ENCODE measurements at places on chromosomes 5 and 9.
A peak's percentile ranks its signal among the peaks of the same experiment; 100 is the strongest.

DNA sequence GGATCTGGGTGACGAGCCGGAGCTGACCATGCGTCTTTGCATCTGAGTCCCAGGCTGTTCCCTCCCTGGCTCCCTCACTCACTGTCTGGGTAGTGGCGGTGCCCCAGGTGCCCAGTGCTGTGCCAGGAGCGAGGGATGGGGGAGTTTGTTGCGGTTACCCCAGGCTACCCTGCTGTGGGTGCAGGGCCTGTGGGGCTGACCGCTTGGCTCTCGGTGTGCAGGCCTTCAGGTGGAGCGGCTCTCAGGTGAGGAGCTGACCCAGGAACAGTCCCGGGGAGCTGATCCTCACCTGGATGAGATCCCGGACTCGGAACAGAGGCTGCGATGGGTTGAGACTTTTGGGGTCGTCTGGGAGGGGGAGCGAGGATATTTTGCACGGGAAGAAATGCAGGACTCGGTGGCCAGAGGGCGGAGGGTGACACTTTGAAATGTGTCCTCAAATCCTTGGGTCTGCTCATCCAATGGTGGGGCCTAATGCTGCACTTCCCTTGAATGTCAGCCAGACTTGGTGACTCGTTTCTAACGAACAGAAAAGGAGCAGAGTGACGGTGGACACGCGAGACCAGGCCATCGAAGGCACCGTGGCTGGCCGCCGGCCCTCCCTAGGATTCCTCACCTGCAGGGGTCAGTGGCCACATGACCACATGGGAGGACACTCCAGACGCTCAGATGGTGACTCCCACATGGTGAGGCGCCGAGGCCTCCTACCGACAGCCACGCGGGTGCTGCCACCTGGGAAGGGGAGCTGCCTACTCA is 104.3 kb upstream of the RAPGEF1 start:
- no peak for DNase-seq

GRCh38 chr9:116605060-116605459 is 82.0 kb upstream of the TRIM32 start:
- no peak for DNase-seq

GRCh38 chr9:4349816-4350418 is 50.0 kb upstream of the GLIS3 start:
- no peak for DNase-seq

GRCh38 chr9:105329719-105330062 is 85.2 kb downstream of the SLC44A1 start:
- no peak for DNase-seq

DNA sequence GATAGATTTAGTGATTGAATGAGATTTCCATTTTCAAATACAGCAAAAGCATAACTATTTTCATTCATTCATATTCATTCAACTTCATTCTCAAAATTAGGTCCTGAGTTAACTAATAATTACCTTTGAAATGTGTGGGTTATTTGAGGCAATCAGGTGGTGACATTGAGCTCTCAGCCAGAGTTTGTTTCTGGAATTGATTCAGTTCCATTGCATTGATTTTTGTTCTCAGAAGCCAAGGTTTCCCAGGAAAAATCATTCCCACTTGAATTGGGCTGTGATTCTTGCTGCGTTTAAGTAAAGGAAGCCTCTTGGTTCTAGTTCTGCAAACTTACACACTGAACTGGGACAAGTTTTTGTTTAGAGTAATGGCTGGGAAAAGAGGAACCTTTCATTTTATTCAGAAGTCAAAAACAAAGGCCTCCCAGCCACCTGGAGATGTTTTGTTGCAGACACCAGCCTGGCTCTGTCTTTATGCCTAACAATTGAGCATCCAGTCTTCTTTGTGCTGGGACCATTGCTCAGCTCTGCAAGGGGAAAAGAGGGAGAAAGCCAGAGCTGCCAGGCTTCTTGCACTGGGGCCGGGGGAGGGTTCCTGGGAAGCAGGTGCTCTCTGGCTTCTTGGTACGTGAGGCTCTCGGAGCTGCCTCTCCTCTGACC is 198.6 kb downstream of the TRIO start:
- DNase-seq, result no peak

DNA sequence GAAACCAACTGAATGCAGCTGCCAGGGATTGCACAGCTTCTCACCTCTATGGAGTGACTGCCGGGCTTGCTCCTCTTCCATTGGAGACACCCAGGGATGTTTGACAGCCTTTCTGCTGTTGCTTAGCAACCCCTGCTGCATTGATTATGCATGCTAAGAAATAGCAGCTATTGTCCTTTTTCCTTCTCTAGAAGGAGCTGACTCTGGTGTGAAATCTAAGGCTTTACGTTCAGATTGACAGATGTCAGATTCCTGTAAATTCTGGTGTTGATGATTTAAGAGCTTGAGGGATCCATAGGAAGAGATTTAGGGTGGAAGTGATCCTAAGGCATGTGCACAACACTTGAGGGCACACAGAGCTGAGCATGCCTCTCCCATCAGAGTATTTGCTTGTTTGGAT is 267.7 kb downstream of the NTRK2 start:
- no peak for DNase-seq

- DNase-seq, result no peak
These were observed 89.6 kb upstream of the SGCD start for GRCh38 chr5:156237361-156237760.

DNA sequence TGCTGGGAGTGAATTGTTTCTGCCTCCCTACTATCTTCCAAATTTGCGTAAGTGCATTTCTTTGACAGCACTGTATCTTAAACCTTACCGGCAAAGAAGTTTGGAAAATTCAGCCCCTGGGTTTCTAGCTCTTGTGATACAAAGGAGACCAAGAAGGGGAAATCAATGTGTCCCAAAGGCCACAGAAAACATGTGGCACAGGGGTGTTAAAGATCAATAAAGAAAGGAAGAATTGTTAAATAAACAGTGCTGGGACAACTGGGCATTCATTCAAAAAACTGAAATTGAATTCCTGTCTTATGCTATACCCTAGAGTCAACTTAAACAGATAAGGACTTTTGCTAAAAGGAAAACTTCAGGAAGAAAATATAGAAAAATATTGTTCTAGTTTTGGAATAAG is 328.1 kb downstream of the MAN2A1 start:
- DNase-seq, result no peak

DNA sequence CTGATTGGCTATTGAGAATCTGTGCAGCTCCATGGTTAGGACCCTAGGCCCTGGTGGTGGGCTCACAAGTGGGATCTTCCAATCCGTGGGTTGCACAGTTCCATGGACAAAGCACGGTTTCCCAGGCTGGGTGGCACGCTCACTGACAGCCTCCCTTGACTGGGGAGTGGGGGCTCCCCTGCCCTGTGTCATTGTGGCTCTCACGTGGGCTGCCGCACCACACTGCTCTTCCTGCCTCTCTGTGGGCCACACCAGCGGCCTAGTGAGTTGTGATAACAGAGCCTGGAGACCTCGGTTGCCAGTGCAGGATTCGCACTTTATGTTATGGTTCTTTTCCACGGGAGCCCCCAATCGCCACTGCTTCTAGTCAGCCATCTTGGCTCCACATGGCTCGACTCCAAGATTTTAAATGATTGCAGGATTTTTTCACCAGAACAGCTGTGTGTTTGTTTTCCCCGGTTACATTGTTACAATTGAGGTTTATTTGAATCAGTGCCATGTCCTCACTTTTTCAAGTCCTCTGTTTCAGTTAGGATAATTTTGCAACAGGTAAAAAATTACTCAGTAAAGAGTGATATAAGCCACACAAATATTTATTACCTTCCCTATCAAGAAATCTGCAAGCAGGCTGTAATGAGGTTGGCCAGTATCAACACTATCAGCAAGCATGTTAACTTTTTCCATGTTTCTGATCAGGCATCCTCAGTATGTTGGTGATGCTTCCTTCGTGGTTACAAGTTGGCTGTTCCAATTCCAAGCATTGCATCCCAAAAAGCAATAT is 253.8 kb downstream of the ZNF608 start:
- DNase-seq, result no peak

DNA sequence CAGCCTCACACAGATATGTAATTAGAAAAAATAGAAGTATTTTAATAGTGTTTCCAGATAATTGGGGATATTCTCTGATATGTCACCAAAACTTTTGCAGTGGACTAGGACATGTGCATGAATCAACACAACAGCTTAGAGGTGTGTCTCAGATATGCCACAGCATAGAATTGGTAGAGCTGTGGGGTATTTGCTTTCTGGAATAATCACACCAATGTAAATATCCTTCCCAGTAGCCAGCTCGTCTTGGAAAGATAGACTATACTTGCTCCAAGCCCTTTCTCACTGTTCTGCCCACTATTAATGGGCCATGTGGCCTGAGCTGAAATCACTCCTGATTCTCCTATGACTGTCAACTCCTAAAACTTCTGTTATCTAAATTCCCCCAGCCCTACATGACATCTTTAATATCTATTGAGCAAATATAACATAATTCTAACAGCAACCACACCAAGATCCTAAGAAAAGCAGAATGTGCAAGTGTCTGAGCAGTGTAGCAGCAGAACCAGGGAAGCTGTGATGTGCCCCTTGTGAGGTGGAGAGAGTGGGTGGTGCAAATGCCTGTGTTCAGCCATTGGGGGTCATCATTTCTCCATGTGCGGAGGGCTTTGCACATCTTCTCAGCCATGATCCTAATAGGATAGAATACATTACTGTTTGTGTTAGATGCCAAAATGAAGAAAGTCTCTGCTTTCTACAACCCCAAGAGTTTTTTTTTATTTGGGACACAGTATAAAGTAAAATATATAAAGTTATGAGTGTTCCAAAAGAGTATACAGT is 65.0 kb downstream of the MELK start:
- no peak for DNase-seq

DNA sequence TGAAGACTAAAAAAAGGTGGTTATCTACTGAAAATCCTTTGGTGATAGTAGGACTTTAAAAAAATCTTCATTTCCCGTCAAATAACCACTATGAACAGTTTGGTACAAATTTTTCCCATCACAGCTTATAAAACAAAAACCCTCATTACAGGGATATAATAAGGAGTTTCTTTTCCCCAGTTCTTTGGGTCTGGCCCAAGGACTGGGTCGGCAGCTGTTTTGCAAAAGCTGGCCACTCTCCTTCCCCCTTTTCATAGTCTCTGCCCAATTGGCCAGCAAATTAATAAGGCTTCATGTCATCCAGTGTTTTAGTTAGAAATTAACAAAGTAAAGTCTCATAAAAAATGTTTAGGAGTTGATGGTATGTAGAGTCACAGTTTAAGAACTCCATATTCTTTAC is 47.0 kb upstream of the PDE8B start:
- DNase-seq, result no peak

DNA sequence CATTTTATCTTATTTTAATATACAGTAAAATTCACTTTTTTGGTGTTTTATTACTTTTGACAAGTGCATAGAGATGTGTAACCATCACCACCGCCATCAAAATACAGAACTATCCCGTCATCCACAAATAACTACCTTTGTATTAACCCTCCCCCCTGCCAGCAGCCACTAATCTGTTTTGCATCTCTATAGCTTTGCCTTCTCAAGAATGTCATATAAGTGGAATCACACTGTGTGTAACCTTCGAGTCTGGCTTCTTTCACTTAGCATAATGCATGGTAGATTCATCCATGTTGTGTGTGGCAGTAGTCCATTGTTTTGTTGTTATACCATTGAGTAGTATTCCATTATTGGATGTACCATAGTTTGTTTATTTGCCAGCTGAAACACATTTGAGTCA is 98.8 kb downstream of the BOD1 start:
- DNase-seq, result no peak

DNA sequence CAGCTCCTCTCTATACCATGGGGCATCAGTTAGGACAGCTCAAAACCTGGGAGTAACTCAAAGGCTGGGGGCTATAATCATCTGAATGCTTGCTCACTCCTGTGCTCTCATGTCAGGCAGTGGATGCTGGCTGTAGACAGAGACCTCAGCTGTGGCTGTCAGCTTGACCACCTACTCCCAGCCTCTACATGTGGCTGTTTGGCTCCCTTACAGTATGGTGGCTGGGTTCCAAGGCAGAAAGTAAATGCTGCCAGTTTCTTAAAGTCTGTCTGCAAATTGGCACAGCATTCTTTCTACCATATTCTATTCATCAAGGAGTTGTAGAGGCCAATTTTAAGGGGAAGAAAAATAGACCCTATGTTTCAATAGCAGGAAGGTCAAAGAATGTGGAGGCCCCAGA is 66.9 kb downstream of the TMC1 start:
- DNase-seq, result no peak

GRCh38 chr5:149038336-149039080 is 24.4 kb downstream of the SH3TC2 start:
- no peak for DNase-seq

DNA sequence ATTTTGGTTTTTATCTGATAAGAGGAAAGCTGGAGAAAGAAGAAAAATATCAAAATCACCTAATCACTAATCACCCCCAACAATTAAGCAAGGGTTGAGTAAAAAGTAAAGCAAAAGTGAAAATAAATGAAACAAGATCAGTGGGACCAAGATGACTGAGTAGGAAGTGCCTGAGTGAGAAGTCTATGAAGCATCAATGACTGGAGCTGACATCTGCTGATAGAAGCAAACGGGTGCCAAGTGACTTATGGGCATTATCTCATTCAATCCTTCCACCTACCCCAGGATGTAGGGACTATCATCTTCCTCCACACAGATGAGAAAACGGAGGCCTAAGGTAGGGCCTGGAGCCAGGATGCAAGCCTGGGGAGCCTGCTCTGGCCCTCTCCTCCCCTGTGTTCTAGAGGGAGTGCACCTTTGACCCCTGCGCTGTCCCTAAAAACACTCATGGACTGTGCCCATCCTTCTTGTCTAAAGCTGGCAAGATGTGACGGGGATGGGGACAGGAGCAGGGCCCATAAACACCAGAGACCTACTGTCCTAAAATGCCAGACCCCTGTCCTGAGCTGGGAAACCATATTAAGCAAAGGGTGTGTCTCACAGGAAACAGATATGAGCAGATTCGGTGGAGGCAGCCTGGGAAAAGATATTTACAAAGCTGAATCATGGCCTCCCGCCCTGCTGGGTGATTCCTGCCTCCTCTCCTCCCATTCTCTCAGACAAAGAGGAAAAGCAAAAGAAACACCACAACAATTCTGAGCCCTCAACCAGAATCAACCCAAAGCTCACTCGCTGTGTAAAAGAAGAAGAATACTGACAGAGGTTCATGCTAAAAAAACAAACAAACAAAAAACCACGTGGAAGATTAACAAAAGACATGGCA is 116.0 kb downstream of the AUH start:
- DNase-seq, result peak; percentile 34

DNA sequence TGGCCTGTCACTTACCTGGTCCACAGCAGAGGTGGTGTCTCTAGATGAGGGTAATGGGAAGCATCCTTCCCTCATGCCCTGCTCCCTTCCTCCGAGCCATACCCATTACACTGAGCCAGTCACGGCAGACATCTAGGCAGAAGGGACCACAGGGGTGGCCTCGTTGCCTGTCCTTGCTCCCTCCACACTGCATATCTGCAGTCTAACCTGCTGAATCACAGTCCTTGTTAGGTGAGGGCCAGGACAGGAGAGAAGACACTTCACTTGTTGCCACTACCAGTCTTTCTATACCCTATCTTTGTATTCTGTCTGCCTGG is 18.4 kb upstream of the SPINK4 start:
- DNase-seq, result no peak

- no peak for DNase-seq
These were observed 19.5 kb downstream of the AOPEP start for GRCh38 chr9:94745806-94746540.

GRCh38 chr9:85228111-85228855 is 513.5 kb downstream of the AGTPBP1 start:
- DNase-seq, result no peak
